ENCODE measurements at places on chromosomes 3 and 15.

DNA sequence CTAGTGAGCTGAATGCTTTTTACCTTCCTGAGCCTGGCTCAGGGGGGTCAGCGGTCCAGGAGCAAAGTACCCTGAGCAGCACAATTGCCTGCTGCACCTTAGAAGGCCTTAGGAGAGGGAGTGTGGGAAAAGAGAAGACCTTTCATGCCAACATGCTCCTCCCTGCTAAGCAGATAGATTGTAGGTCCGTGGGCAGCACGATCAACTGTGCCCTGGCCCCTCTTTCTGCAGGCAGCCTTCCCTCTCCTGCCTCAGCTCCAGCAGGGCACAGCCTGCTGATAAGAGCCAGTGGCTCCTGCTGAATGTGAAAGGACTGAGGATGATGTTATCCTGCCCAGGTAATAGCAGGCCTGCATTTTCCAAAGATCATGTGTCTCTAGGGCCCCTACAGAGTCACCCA, 4.1 kb downstream of the CORO2B start:
- no peak overlapping the region for H3K27ac ChIP-seq
- DNase-seq: no peak
- no peak overlapping the region for H3K4me3 ChIP-seq
- H3K4me1 ChIP-seq: no peaks in the 10 kb centered on the region
- H3K27me3 ChIP-seq: no peaks in the 10 kb centered on the region
- H3K36me3 ChIP-seq: no peaks in the 10 kb centered on the region

DNA sequence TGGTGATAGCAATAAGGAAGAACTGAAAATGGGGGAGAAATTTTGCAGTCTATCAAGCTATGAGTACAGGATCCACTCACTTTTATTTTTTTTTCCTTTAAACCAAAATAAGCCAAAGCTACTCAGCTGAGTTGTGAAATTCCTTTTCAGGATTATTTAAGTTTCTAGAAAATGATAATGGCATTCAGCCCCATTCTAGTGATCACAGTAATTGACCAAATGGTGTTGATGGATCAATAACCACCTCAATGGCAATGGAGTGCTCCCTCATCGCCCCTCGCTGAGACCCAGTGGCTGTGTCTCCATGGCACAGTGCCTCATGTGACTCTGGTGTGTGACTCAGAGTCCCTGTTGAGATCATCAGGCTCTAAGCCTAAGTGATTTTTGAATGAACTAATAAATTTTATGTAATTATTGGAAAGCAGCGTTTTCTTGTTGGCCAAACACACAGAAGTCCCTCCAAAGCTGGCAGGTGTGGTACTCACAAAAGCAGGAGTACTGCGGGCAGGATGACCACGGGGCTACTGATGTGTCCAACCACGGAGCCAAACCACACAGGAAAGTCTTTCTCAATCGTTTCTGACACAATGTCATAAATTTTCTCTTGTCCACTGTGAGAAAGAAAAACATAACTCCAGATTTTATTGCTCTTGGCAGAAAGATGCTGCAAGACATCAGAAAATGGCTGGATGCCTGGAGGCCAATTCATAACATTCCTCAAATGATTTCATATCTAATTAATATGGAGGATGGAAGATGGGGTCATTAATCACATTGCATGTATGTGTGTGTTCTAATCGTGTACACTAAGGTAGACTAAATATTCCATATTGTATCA, 14.4 kb upstream of the STARD5 start:
- H3K36me3 ChIP-seq: no peaks in the 10 kb centered on the region
- no peak overlapping the region for H3K4me3 ChIP-seq
- H3K27ac ChIP-seq: peak overlapping the region; percentile 66
- no peaks in the 10 kb centered on the region for H3K27me3 ChIP-seq

DNA sequence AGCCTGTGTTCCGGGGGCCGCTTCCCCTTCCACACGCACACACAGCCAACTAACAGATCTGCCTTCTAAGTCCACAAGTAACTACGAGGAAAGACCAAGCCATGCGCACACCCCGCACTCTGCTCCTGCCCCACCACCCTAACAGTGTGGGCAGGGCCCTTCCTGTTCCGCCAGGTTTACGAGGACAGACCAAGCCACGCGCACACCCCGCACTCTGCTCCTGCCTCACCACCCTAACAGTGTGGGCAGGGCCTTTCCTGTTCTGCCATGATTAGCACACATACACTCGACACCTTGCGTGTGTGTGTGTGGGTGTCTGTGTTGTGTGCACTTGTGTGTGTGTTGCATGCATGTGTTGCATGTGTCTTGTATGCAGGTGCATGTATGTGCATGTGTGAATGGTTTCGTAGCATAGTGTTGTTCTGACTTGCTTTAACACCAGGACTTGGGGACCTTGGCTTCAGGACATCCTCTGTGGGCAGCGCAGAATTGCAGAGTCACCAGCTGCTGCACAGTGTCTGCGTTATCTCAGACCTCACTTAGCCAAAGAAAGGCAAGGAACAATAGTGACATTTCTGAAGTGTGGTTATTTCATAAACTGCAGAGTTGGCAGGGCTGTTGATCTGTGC, 114.4 kb downstream of the CHSY1 start:
- no peaks in the 10 kb centered on the region for H3K36me3 ChIP-seq
- no peaks in the 10 kb centered on the region for H3K27me3 ChIP-seq
- no peak for DNase-seq
- no peak overlapping the region for H3K4me3 ChIP-seq
- no peaks in the 10 kb centered on the region for H3K4me1 ChIP-seq
- no peak overlapping the region for H3K27ac ChIP-seq

- no peaks in the 10 kb centered on the region for H3K27me3 ChIP-seq
- H3K4me1 ChIP-seq: no peaks in the 10 kb centered on the region
- no peak overlapping the region for H3K4me3 ChIP-seq
- peak; percentile 1 for DNase-seq
- no peak overlapping the region for H3K27ac ChIP-seq
Measured at GRCh38 chr3:13708301-13708700, 159.4 kb downstream of the FBLN2 start.

DNA sequence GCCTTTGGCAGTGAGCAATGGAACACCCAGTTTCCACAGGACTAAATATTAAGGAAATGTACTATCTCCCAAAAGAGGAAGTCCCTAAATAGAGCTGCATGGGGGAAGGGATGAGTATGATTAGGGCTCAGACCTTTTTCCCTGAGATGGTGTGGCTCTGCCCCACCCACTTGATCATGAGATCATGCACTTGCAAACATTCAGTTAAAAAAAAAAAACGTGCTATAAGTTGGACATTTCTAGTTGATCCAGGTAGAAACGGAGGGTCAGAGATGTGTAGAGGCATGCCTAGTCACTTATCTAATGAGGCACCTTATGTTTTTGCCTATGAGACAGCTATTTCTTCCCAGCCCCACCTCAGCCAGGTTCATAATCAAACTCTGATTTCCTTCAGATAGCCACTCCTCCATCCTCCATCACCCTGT, 24.5 kb upstream of the SSR3 start:
- no peak overlapping the region for H3K4me3 ChIP-seq
- no peaks in the 10 kb centered on the region for H3K36me3 ChIP-seq
- H3K27ac ChIP-seq: no peak overlapping the region
- no peaks in the 10 kb centered on the region for H3K4me1 ChIP-seq
- DNase-seq: no peak

DNA sequence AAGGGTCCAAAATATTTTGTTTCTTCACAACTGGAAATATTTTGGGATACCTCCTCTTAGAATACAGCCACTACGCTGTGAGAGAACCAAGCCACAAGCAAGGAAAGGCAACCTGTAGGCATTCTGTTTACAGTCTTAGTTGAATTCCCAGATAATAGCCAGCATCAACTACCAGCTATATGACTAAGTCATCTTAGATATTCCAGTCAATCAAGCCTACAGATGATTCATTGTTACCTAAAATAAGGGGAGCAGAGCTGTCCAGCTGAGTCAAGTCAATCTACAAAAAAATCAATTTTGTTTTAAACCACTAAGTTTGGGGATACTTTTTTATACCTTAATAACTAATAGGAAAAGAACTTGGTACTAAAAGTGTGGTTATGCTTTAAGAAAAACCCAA, 526.4 kb upstream of the DPPA4 start:
- no peak overlapping the region for H3K27ac ChIP-seq
- H3K4me3 ChIP-seq: no peak overlapping the region
- H3K36me3 ChIP-seq: no peaks in the 10 kb centered on the region
- H3K27me3 ChIP-seq: no peaks in the 10 kb centered on the region
- DNase-seq: no peak

DNA sequence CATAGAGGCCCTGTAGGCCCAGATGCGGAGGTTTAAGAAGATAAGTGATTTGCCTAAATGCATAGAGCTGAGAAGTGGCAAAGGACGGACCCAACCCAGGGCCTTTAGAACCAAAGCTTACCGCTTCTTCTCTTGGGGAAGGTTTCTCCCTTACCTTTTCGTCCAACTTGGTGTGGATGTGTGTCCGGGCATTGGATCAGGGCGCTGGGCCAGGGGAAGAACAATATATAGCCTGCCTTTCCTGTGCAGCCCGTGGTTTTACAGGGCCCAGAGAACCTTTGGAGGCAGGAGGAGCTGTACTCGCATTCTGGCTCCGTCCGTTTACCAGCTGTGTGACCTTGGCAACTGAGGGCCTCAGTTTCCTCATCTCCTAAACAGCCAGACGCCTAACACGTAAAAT, 686 bp upstream of the P3H2 start:
- H3K27ac ChIP-seq: peak overlapping the region; percentile 81
- no peaks in the 10 kb centered on the region for H3K4me1 ChIP-seq
- no peaks in the 10 kb centered on the region for H3K27me3 ChIP-seq
- no peak for DNase-seq
- no peaks in the 10 kb centered on the region for H3K36me3 ChIP-seq
- no peak overlapping the region for H3K4me3 ChIP-seq

GRCh38 chr15:71588746-71589145, 221.6 kb upstream of the NR2E3 start:
- no peaks in the 10 kb centered on the region for H3K36me3 ChIP-seq
- no peak overlapping the region for H3K4me3 ChIP-seq
- no peaks in the 10 kb centered on the region for H3K27me3 ChIP-seq
- H3K4me1 ChIP-seq: no peaks in the 10 kb centered on the region
- no peak for DNase-seq

GRCh38 chr3:62724503-62724902, 150.7 kb downstream of the CADPS start:
- DNase-seq: no peak
- no peaks in the 10 kb centered on the region for H3K4me1 ChIP-seq
- H3K27ac ChIP-seq: no peak overlapping the region
- no peak overlapping the region for H3K4me3 ChIP-seq
- H3K36me3 ChIP-seq: no peaks in the 10 kb centered on the region
- H3K27me3 ChIP-seq: no peaks in the 10 kb centered on the region

DNA sequence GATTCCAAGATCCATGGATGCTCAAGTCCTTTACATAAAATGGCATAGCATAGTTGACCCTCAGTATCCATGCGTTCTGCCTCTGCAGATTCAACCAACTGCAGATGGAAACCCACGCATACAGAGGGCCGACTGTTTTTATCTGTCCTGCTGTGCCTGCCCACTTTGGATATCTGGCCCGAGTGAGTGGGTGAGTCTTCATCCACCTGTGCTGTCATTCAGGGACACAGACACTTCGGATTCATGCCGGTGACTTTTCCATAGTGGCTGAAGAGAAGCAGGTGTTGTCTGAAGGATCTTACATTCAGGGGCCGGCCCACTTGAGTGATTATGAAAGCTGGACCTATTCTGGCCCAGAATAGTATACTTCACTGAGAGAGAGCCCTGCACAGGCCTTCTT, 85.1 kb downstream of the RYR3 start:
- no peaks in the 10 kb centered on the region for H3K36me3 ChIP-seq
- no peaks in the 10 kb centered on the region for H3K27me3 ChIP-seq
- no peak overlapping the region for H3K27ac ChIP-seq

DNA sequence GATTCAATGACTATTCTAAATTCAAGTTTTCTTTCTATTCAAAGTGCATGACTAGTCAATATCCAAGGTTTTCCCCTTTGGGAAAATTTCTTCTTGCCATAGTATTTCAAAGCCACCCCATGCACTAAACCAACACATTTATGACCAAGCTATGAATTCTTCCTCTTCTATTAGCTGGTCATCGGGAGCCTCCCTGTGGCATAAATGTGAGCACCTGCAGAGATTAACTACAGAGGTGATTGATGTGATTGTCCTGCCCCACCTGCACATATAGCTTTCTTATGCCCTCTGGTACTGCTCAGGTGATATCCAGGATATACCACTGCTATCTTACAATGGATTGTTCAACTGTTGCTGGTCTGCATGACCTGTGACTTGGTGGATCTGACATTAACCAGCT, 694.9 kb downstream of the ZBBX start:
- no peak overlapping the region for H3K4me3 ChIP-seq
- no peaks in the 10 kb centered on the region for H3K27me3 ChIP-seq
- H3K4me1 ChIP-seq: no peaks in the 10 kb centered on the region
- no peak overlapping the region for H3K27ac ChIP-seq
- DNase-seq: no peak

GRCh38 chr3:120693439-120694171, 11.6 kb upstream of the HGD start:
- no peak for DNase-seq
- H3K36me3 ChIP-seq: no peaks in the 10 kb centered on the region
- no peak overlapping the region for H3K27ac ChIP-seq
- no peaks in the 10 kb centered on the region for H3K27me3 ChIP-seq
- H3K4me3 ChIP-seq: no peak overlapping the region

DNA sequence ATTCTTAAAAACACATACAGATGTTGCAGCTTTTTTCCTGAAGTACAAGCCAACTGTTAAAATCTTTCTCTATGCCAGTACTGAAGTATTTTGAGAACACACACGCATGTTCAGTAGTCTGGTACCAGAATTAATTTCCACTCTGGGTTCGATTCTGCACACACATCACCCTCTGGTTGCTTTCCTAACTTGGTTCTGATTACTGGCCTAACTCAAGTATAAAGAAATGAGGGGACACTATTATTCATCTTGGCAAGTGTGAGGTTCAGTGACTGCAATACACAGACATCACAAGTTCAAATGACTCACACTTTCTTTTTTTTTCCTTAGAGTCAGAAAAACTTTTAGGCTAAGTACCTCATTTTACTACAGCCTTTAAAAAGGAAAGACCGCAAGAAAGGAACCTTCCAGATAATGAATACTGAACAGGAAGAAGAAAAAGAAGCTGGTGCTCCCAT, 37.4 kb upstream of the LDHAL6B start:
- no peaks in the 10 kb centered on the region for H3K27me3 ChIP-seq
- peak overlapping the region; percentile 98 for H3K27ac ChIP-seq
- no peak for DNase-seq
- H3K36me3 ChIP-seq: no peaks in the 10 kb centered on the region
- peaks cover 22% of the 10 kb centered on the region for H3K4me1 ChIP-seq

DNA sequence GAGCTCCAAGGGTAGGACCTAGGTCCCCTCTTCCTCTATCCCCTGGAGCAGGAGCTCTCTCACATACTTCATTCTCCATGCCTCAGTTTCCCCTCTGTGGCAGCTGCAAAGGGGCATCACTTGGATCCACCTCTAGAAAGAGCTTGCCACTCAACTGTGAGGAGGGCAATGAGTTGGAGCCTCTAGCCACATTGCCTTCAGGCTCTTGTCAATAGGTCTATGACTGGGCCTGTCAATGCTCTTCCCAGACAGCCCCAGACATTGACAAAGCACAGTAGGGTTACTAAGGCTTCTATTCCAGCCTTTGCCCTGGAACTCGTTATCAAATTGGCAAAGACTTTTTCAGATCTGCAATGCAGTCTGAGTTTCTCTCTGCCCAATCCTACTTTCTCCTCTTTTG, 4.4 kb upstream of the VIPR1 start:
- DNase-seq: no peak
- H3K4me1 ChIP-seq: no peaks in the 10 kb centered on the region
- no peaks in the 10 kb centered on the region for H3K27me3 ChIP-seq
- H3K4me3 ChIP-seq: no peak overlapping the region
- H3K36me3 ChIP-seq: no peaks in the 10 kb centered on the region
- no peak overlapping the region for H3K27ac ChIP-seq

GRCh38 chr3:37646865-37647264, 214.8 kb upstream of the CTDSPL start:
- DNase-seq: no peak
- H3K36me3 ChIP-seq: no peaks in the 10 kb centered on the region
- no peak overlapping the region for H3K4me3 ChIP-seq
- no peaks in the 10 kb centered on the region for H3K27me3 ChIP-seq
- no peak overlapping the region for H3K27ac ChIP-seq

Measured in breast epithelium (tissue), 4 donors.